Stimulated activated CD8-positive, alpha-beta memory T cell treated with anti-CD3 and anti-CD28 coated beads, Interleukin-4, amount 100 ng/mL, for 1 hour (primary cell): ENCODE measurements at places on chromosomes 1 and 21.

DNA sequence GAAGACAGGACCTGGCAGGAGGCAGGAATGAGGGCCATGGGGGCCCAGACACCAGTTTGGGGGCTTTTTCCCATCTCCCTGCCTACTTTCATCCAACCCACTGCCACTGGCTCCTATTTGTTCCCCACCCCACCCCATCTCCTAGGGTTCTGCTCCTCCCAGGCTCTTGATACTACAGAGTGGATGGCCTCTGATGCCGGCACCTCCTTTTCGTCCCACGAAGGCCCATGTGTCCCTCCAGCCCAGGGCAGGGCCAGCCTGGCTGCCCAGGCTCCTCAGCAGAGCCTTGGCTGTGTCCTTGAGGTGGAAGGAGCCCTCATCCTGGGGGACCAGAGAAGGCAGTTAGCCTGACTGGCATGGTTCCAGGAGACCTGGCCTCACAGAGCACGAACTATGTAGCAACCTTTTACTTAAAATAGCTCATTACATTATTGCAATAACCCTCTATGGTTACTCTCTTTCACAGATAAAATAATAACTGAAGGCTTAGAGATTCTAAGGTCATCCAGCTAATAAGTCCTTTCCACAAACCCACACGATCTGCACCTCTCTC is 3.5 kb downstream of the POMGNT1 start:
- no peak for DNase-seq

GRCh38 chr21:32203877-32204480 is 74.9 kb downstream of the MIS18A start:
- no peak for DNase-seq

GRCh38 chr1:78090472-78091133 is 44.8 kb downstream of the GIPC2 start:
- no peak for DNase-seq

GRCh38 chr1:37477198-37477931 is 3.0 kb downstream of the ZC3H12A start:
- no peak for DNase-seq
